ENCODE measurements at places on chromosomes 1 and 21. TPM values are rescaled to one million over a fixed set of nuclear protein-coding genes. Genes with fewer than 3 reads are reported as not detected.

- DNase-seq: no peak
Observed at GRCh38 chr1:207463021-207463420, 8.9 kb downstream of the CR2 start.

DNA sequence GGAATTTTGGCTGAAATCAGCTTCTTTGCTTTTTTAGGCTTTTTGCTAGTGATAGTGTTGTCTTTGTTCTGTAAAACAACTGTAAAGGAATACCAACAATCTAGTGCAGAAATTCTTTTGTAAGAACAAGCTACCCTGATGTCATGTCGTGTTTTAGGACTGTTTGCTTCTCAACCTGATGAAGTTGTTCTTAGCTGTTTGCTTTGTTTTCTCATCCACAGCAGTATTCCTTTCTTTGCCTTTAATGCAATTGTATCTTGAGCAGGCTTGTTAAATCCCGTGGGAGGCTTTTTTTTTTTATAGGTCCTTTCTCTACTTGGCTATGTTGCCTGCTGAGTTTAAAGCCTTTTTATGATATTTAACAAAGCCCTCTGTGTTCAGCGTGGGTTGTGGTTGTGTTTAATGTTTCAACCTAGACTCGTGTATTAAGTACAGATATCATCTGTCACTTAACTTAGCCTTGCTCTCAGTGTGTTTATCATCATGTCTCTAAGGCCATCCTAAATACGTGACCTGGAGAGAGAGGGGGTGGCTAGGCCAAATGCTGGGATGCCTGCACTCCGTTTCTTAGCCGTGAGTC, 31.6 kb downstream of the ADARB1 start:
- DNase-seq: no peak

DNA sequence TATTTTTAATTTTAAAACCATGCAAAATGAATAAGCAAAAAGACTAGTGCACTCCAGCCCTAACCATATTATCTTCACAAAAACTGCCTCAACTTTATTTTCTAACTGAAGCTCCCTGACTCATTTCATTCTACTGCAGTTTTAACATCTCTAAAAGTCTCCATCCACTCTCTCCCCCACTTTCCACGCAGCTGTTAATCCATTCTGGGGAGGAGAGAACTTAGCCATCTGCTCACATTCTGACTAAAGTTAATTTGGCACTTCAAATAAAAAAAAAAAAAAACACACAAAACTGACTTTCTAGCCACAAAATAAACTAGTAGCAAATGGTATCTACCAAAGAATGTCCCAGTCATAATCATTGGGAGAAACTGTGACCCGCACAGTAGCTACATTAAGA, 5.4 kb upstream of the MYBPHL start:
- no peak for DNase-seq

DNA sequence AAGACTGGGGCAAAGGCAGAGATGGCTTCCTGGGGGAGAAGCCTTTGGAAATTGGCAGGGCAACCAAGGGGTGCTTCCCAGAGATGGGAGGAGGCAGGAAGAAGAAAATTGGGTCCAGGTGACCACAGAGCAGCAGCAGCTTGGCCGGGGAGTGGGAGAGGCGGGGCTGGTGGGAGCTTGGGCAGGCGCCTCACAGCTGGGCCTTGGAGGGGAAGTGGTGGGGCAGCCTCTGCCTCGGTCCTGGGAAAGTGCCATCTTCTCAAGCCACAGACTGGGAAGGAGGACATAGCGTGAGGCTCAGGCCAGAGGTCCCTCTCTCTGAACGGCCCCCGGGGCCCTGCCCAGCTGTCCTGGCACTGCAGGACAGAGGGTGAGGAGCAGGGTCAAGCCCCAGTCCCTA, 24.0 kb upstream of the WASF2 start:
- DNase-seq: no peak

- DNase-seq: no peak
Observed at GRCh38 chr1:4510276-4510691, 144.1 kb upstream of the AJAP1 start.

GRCh38 chr1:219138747-219139146, 34.9 kb upstream of the LYPLAL1 start:
- DNase-seq: no peak

DNA sequence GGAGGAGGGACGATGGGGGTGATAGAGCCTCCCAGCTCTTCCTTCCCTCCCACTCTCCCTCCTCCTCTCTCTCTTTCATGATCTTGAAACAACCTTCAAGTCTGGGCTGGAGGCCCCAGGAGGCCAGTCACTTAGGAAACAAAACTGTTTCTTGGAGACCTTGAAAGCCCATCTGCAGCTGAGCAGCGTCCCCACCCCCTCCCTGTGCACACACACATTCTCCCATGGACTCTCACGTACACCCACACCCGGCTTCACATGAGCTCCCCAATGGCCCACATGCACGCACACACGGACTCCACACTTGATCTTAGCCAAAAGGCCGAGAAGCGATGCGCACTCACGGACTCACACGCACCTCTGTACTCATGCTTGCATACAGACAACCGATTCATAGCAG, 3.2 kb upstream of the ATP1A2 start:
- no peak for DNase-seq

DNA sequence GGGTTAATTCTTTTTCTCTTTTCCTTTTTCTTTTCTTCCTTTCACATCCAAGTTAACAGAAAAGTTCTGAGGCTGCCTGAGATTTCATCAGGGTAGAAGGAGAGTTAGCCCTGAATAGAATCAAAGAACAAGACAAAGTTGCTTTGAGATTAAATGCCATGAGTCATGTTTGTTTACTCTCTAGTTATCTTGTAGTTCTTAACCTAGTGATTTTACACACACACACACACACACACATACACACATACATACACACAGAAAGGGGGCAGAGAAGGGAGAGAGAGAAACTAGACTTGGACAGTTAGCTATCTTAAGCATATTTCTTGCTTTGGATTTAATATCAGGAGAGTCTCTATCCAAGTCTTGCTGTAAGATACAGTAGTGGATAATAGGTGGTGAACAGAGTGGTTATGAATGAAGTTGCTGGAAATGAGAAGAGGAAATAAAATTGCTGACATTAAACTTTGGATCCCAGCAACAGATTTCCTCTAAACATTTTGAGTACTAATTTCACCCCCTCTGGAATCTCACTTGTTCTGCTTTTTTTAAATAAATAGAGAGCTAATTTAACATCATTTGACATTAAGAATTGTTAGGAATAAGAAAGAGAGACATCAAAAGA, 19.9 kb downstream of the PLA2G4A start:
- peak; percentile 78 for DNase-seq

DNA sequence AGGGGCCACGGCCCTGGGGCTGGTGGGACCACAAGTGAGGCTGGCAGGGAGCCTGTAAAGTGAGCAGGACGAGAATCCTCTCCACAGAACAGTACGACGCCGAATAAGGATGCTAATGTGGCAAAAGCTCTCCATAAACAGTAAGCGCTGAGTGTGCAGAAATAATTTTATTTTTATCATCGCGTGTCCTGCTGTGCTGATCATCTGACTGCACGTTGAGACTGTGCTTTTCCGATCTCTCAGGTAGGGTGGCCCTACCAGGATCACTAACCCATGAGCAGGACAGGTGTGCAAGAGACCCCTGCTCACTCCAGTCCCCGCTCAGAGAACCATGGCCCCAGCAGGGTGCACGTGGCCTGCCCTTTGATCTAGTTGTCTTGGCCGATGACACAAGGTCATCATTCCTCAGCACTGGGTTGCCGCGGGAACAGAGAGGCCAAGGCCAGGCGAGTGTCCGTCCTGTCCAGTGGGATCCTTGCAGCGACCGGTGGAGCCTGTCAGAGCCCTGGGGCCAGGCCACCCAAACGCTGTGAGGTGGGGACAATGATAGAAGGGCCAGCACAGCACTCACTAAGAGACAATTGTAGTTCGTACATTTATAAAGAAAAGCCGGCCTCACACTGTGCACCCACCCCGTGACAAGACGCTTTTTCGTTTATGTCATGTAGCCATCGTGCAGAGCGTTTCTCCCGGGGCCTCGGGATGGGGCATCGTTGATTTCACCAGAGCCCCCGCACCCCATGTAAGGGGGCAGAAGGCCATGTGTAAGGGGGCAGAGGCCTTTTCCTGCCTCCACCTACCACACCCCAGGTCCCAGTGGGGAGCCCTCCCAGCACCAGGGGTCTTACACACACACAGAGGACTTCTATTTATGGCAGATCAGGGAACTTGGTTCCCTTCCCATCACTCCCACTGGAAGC, 52.7 kb upstream of the ADARB1 start:
- no peak for DNase-seq

- no peak for DNase-seq
Observed at GRCh38 chr1:151287341-151287699, 5.2 kb downstream of the ZNF687 start.

DNA sequence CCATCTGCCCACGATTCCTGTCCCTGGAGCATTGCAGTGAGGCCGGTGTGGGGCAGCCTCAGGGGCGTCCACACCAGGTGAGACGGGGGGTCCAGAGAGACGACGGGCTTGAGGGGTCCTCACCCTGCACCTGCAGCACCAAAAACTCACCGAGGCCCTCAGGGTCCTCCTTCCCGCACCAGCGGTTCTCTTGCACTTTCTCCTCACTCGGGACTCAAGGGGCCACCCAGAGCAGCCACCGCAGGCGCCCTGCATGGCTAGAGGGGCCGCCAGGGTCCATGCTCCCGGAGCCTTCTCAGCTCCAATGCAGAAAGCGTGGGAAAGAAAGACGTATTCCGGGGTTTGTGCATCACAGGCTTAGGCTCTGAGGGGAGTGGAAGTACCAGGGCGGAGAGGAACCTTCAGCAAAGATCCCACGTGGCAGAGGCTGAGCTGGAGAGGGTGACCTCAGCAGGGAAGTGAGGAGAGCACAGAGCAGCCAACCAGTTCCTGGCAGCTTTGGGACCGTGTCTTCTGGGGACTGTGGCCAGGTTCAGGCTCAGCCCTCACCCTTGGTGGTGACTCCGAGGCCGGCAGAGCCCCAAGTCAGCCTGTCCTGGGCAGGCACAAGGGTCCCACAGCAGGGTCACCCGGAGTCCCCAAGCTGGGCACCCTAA, 19.5 kb upstream of the COL6A2 start:
- no peak for DNase-seq

FAM177B gene
- total RNA-seq: not detected

CPT2 gene
- total RNA-seq: 21.4 TPM

S100A3 gene
- 2.6 TPM for total RNA-seq

OR6N1 gene
- total RNA-seq: not detected

SYCP1 gene
- total RNA-seq: not detected
